ENCODE measurements at places on chromosomes 7 and 10.

DNA sequence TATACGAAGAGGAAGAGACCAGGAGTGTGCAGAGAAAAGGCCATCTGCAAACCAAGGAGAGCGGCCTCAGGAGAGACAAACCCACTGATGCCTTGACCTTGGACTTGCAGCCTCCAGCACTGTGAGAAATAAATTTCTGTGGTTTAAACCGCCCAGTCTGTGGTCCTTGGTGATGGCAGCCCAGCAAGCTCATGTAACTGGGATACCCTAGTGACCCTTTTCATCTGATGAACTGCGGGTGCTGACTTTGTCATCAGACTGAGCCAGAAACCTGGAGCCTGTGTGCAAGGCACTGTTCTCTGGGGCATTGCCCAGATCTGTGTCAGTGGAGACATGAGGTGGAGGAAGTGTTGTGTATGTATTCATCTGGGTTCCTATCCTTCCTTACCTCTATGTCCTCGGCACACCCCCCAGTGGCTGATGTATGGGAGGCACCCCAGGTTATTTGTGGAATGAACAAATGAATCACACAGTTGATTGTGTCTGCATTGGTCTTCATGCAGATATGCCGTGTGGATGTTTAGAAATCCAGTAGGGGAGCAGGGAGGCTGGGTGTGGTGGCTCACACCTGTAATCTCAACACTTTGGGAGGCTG, 64.5 kb upstream of the BTBD16 start:
- DNase-seq: no peak

GRCh38 chr10:82943142-82943541, 1068.1 kb downstream of the NRG3 start:
- peak; percentile 19 for DNase-seq

DNA sequence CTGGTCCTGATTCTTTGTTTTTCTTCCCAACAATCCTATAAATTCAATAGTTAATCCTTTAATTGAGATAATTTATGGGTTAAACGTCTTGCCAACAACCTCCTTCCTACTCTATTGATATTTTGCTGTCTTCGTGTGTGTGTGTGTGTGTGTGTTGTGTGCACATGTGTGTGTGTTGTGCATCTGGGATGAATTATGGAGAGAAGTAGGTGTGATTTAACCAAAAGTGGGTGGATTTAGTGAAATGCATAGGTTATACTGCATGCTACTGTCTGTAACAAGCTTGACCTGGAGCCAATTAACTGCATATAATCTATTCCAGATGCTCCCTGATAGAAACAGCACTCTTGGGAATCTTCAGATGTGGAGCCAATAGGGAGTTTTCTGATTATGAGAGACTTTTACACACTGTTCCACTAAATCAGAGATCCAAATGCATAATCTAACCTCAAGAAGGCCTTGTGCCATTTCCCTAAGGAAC, 61.2 kb downstream of the SEMA3D start:
- DNase-seq: no peak

DNA sequence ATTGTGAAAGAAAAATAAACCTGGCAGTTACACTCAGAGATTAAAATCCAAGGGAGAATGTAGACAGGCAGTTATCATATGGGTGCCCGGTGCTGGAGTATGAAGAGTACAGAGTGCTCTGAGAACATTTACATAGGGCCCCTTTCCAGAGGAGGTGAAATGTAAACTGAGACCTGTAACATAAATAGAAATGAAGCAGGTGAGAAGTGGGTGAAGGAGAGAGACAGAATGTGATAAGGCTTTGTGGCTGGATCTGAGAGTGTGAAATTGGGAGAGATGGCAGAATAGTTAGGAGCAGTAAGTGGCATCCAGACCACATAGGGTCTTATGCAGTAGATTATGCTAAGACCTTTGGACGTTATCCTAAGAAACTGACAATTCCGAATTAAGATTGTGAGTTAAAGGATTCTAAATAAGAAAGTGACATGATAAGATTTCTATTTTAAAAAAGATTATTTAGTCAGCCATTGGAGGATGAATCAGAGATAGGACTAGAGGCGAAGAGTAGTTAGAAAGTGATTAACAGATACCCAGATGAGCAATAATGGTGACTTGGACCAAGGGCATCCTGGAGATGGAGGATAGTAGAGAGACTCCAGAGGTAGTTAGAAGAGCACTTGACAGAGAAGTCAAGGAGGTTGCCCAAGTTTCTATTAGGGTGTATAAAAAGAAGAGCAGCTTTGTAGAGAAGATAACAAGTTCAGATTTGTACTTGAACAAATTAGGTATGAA, 36.7 kb downstream of the DNAH11 start:
- DNase-seq: peak; percentile 20

DNA sequence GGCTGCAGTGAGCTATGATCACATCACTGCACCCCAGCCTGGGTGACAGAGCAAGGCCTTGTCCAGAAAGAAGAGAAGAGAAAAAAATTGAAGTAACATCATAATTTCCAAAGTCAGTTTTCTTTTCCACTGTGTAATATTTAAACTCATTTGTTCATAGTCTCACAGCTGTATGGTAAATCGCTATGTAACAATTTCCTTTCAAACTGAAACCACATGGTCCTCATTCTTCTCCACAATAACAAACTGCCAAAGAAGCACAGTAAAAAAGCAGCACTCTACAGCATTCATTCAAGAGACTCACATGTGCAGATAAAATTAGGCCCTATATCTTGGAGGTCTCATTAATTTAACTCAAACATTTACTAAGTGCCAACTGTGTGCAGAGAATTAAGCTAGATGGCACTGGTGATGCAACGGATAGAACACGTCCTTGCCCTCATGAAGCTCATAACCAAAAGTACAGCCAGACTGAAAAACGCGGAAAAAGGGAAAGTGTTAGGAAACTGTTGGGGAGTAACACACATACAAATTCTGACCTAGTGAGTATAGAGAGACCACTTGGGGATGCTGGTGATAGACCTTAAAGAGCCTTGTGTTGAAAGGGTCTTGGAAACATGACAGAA, 174.0 kb upstream of the KCTD7 start:
- no peak for DNase-seq

DNA sequence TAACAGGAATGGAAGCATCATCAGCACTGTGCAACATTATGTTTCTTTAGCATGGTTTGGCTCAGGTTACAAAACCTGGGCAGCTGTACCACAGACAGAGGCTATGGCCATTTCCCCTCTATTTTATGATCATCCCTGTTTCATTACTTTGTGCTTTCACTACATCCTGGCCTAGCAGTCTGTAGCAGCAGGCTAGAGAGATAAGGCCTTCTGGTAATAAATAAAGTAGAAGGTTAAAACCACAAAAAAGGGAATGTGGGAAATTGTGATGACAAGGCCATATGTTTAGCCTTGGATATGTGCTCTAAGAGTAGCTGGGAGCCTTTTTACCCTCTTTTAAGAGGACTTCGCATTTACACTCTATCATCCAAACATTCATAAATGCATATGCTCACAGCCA, 266.2 kb upstream of the PHF14 start:
- DNase-seq: no peak

GRCh38 chr10:7610026-7610425, 56.7 kb downstream of the ITIH5 start:
- no peak for DNase-seq

- DNase-seq: peak; percentile 90
These were observed 51.9 kb downstream of the DENND11 start for GRCh38 chr7:141649865-141650634.

GRCh38 chr10:131655101-131655849, 245.5 kb upstream of the PPP2R2D start:
- DNase-seq: peak; percentile 86

DNA sequence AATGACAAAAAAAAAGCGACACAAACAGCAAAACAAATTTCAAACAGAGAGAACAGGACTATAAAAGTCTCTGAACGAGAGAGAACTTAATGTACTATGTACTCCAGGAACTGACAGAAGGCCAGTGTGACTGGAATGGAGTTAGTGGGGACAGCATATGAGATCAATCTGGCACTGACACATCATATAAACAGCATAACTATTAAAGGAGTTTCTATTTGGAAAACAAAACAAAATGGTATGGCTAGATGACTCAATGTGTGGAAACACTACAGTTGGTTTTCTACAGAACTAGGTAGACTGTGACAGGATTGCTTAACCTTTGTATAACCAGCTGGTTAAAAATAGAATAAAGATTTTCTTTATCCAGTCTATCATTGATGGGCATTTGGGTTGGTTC, 232.9 kb upstream of the KAT6B start:
- peak; percentile 21 for DNase-seq

DNA sequence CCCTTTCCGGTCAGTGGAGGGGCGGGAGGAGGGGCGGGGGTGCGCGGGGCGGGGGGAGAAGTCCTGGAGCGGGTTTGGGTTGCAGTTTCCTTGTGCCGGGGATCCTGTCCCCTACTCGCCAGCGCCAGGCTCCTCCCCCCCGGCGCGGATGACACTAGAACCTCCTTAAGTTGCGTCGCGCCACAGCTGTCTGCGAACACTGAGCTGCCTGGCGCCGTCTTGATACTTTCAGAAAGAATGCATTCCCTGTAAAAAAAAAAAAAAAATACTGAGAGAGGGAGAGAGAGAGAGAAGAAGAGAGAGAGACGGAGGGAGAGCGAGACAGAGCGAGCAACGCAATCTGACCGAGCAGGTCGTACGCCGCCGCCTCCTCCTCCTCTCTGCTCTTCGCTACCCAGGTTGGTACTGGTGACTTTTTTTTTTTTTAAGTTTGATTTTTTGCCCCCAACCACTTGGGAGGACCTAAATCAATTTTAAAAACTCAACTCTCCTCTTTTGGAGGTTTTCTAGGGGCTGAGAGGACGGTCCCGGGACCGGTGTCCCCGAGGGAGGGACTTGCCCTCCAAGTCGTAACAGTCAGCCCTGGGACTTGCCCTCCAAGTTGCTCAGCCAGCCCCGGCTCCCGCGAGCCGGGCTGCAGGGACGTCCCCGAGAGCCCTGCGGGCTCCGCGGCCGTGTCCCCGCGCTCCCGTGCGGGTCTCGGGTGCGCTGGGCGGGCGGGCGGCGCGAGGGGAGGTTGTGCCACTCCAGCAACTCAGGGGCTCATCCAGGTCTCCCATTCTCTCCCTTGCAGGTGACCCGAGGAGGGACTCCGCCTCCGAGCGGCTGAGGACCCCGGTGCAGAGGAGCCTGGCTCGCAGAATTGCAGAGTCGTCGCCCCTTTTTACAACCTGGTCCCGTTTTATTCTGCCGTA, at the start of gene GATA3:
GATA3 (plus strand) TSS at position 195 of the 914 bp plus-strand sequence. CDS start 968 bp downstream, outside the sequence.
- peak; percentile 50 for DNase-seq

GRCh38 chr10:116973946-116974455, 31.0 kb downstream of the SHTN1 start:
- DNase-seq: no peak

- no peak for DNase-seq
These were observed at the start of gene GAD2 for GRCh38 chr10:26216585-26217395. TSS of gene GAD2 (plus strand) at chr10:26216774. CDS start at chr10:26216810, 36 bp downstream.

DNA sequence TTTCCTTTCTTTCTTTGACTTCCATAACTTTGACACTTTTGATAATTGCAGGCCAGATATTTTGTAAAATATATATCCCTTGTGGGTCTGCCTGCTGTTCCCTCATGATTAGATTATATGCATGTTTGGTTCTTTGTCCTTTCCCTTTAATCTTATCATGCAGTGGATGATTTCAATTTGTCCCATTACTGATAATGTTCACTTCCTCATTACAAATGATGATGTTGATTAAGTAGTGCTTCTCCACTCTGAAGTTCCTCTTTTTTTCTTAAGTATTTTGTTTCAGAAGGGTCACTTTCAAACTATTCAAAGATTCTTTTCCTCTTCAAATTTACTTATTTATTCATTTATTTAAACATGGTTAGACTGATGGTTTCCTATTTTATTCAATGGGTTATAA, 898.1 kb downstream of the XPNPEP1 start:
- no peak for DNase-seq

- peak; percentile 9 for DNase-seq
These were observed 237.8 kb downstream of the SEMA3D start for GRCh38 chr7:84949067-84949466.

- no peak for DNase-seq
These were observed 148.7 kb upstream of the MKI67 start for GRCh38 chr10:128274938-128275337.

DNA sequence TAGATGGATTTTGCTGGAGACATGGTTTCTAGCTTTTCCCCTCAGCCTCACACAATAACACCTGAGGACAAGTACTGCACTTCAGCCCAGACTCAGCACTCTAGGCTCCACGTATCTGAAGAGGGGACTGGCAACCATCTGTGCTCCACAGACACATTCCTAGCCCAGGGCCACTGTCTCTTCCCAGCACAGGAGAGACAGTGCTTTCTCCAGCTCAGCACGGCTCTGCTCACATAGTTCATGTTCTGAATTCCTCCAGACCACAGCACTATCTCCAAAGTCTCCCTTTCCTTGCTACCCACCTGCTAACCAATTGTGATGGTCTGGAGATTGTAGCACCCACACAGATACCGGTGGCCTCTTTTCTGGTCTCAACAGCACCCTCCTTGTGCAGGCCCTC, 114.5 kb downstream of the HTR7 start:
- no peak for DNase-seq

DNA sequence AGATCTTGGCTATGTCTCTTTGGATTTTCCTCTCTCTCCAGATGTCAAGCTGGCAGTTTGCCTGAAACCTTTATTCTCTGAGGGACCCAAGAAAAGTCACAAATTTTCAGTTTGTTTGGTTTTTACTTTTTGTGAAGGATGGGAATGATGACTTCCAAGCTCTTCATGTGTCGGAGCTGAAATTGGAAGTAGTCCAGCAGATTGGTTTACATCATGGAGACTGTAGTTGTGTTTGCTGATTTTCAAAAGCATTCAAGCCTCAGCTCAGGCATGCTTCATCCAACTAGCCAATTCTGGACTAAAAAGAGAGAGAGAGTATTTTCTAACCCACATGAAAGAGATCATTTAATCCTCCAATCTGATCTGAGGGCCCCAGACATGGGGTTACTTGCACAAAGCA, 326.2 kb upstream of the AUTS2 start:
- no peak for DNase-seq

- no peak for DNase-seq
These were observed 1.9 kb upstream of the SGMS1 start for GRCh38 chr10:50625649-50626132.

DNA sequence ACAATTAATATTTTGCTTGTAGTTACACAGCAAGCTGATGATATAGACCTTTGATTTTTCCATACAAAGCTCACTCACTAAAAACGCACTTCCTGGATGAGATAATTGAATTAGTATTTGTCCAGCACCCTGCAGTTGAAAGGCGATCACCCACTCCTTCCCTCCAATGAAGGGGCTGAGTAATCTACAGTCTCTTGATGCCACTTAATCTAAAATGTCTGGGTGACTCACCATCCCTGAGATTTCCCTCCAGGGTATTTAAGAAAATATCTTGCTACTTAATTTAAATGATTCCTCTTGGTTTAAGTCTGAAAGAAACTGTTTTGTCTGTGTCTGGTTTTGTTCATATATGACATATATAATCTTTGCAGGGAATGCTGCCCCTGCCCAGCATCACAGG, 515.3 kb downstream of the GRID1 start:
- peak; percentile 68 for DNase-seq

Data from kidney tubule cell (primary cell).